ENCODE measurements at places on chromosomes 13 and 19. TPM values are rescaled to one million over a fixed set of nuclear protein-coding genes. Genes with fewer than 3 reads are reported as not detected.

The FGF9 gene
- total RNA-seq = 0.33 TPM

The WTIP gene
- total RNA-seq = 38.5 TPM

The SLC7A9 gene
- 0.17 TPM for total RNA-seq

The OLFM4 gene
- not detected for total RNA-seq

The SULT2B1 gene
- not detected for total RNA-seq

The CAPS gene
- total RNA-seq = 7.3 TPM

The ZNF100 gene
- 2.3 TPM for total RNA-seq

The CYP2A7 gene
- total RNA-seq = not detected

The SERP2 gene
- 9.2 TPM for total RNA-seq

The PEAK3 gene
- not detected for total RNA-seq

The CD79A gene
- total RNA-seq = under 0.01 TPM

The NLRP4 gene
- not detected for total RNA-seq

The HNRNPM gene
- total RNA-seq = 51.5 TPM

The ELAVL3 gene
- total RNA-seq = not detected

The RAB8A gene
- total RNA-seq = 77.6 TPM

The ATP8A2 gene
- 0.26 TPM for total RNA-seq

The DAND5 gene
- not detected for total RNA-seq

The CLEC17A gene
- not detected for total RNA-seq

The RANBP3 gene
- total RNA-seq = 32.1 TPM

The RPS19 gene
- 1,320 TPM for total RNA-seq

The RETN gene
- total RNA-seq = not detected

The KRTDAP gene
- total RNA-seq = not detected

The GARIN5A gene
- 0.66 TPM for total RNA-seq

The ZNF667 gene
- 6.4 TPM for total RNA-seq

The DACT3 gene
- total RNA-seq = 5.6 TPM

The PCDH8 gene
- total RNA-seq = not detected

The PGLYRP1 gene
- not detected for total RNA-seq

The WASF3 gene
- 16.2 TPM for total RNA-seq

The RPL18A gene
- 1,148 TPM for total RNA-seq

The AMER2 gene
- not detected for total RNA-seq

The PDX1 gene
- not detected for total RNA-seq

The THSD8 gene
- not detected for total RNA-seq

The ZSWIM9 gene
- 5.1 TPM for total RNA-seq

The SLITRK5 gene
- 0.17 TPM for total RNA-seq

The SIGLEC14 gene
- not detected for total RNA-seq

The CUL4A gene
- total RNA-seq = 98.4 TPM

The FCAR gene
- total RNA-seq = not detected

The CEACAM8 gene
- total RNA-seq = not detected

The ZFR2 gene
- not detected for total RNA-seq

The LRRC4B gene
- total RNA-seq = 0.17 TPM

The MIR17HG gene
- 6.2 TPM for total RNA-seq

The C1QTNF9 gene
- under 0.01 TPM for total RNA-seq

The PDCD2L gene
- 12.2 TPM for total RNA-seq

The MYPOP gene
- 1.3 TPM for total RNA-seq
